ENCODE measurements at places on chromosomes 4 and X.

- no peak for DNase-seq
Observed at GRCh38 chrX:149819371-149819770, 37.6 kb downstream of the MAGEA9 start.

DNA sequence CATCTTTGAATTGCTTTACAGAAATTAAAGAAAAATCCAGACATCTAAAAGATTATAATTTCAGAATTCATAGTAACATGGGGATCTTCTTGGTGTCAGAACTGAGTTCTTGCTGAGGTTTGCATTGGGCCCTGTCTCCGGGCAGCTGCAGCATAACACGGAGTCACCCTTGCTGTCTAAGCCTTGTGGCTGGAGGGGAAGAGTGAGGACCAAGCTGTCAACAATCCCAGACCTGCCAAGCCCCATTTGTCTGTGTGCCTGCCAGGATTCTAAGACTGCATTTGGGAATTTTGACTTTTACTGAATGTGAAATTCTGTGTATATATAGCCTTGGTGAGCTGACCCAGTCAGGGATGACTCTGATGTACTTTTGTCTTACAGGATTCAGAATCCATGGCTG is 25.2 kb upstream of the NAP1L5 start:
- no peak for DNase-seq

DNA sequence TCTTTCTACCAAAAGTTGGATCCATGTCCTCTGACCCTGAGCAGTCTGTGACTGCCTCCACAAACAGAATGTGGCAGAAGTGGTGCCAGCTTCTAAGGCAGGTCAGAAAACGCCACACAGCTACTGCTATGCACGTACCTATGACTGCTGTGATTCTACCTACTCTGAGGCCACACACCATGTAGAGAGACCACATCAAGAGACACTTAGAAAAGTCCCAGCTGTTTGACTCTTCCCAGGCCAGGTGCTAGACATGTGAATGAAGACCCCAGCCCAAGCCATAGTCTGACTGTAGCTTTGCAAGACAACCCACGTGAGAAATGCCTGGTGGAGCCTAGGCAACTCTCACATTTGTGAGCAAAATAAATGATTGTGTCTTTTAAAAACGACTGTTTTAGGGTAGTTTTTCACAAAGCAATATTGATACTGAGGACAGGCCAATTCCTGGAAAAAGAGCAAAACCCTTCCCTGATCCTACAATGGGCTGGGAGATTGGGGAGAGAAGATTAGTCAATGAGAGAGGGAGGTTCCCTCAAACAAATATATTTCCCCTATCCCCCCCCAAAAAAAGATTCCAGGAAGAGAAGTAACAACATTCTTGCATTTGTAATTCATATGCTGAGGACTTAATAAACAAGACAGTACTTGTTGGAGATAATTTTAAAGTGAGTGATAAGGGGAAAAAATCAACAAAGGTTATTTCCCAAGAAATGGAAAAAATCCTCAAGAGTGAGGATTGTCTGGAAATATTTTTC is 33.3 kb downstream of the FRYL start:
- DNase-seq = no peak

- DNase-seq = no peak
Observed at GRCh38 chr4:180448306-180448705, 1794.9 kb upstream of the TENM3 start.

GRCh38 chr4:79353075-79353474 is 27.2 kb upstream of the NAA11 start:
- no peak for DNase-seq

- DNase-seq = no peak
Observed at GRCh38 chr4:1804638-1805492, 11.8 kb downstream of the FGFR3 start.

DNA sequence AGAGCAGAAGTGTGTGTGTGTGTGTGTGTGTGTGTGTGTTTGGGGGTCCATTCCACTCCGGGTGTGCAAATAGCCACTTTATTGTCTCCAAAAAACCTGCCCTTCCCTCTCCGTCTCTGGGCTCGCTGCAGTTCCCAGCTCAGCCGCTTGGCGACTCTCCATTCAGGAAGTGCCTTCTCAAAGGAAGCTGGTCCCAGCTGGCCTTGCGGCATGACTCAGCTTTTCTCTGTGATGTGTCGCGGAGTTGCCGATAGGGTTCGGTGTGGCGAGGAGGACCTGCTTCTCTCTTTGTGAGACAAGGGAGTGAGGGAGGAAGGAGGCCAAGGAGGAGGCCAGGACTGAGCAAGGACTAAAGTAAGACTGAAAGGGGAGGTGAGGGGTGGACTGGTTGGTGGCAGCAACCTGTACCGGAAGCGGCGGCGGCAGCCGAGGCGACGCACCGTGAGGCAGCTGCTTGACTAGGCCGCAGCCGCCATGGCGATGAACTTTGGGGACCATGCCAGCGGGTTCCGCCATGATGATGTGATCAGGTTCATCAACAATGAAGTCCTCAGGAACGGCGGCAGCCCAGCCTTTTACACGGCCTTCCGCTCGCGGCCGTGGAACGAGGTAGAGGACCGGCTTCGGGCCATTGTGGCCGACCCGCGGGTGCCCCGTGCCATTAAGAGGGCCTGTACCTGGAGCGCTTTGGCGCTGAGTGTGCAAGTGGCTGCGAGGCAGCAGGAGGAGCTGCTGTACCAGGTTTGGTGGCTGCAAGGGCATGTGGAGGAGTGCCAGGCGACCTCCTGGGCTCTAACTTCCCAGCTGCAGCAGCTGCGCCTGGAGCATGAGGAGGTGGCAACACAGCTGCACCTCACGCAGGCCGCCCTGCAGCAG is at the start of gene TEX13C:
Gene TEX13C, plus strand, starts transcription at position 226 of the 876 bp plus-strand sequence. Its CDS starts 249 bp downstream, at position 475.
- DNase-seq = no peak

GRCh38 chr4:162797108-162797507 is 369.6 kb downstream of the NAF1 start:
- DNase-seq = no peak

GRCh38 chr4:104826171-104826570 is 320.5 kb upstream of the TET2 start:
- no peak for DNase-seq

GRCh38 chr4:63233671-63234070 is 1175.6 kb downstream of the TECRL start:
- DNase-seq = no peak

GRCh38 chr4:186651181-186651603 is 72.5 kb downstream of the FAT1 start:
- DNase-seq = no peak

DNA sequence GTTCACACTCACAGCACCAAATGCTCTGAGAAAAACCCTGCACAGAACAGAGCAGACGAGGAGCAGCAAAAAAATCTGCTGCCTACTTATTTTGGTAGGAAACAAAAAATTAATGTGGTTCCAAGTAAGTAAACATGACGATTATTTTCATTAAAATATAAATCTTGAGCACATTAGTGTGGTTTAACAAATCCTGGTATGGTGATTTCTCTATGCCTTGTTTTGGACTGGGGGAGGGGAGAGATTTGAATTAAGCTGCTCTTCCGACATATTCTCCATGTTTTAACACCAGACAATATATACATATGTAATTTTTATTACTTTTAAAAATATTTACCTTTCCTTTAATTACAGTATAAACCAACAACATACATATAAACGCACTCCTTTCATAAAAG is 1.8 kb downstream of the CAMK2D start:
- DNase-seq = no peak

DNA sequence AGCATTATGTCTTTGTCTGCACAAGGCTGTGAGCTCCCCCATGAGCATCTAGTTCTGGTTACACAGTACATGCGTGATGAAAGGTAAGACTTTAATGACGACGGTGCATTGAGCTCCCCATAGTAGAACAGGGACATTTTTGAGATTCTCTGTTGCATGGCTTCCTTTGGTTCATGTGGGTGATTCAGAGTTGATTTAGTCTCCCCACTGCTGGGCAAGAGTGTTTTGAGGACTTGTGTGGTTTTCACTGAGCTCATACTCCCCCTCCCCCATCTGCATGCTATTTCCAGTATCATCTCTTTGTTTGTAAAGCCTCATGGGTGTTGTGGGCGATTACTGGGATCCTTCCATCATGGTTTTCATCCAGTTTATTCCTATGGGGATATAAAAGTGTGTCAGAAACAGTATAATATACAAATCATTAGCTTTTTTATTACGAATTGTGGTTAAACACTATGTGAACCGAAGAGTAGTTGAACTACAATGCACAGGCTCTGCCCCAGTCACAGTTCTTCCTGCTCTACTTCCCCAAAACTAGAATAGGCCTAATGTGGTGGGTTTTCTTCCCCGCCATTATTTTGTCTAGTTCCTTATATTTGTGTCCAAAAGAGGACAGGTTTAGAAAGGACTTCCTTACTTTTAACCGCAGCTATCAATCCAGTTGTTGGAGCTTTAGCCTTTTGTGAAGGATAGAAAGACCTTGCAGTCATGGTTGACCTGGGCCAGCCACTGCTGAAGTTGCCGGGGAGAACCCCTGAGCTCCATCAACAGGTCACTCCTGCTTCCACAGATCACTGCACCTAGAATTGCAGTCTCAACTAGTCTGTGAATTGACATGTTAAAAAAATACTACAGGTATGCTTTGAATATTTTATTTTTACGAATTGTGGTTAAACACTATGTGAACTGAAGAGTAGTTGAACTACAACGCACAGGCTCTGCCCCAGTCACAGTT is 30.4 kb downstream of the KIT start:
- no peak for DNase-seq

GRCh38 chrX:118577041-118577440 is 81.4 kb downstream of the DOCK11 start:
- DNase-seq = no peak

- DNase-seq = no peak
Observed at GRCh38 chr4:5162909-5163508, 111.7 kb downstream of the STK32B start.

DNA sequence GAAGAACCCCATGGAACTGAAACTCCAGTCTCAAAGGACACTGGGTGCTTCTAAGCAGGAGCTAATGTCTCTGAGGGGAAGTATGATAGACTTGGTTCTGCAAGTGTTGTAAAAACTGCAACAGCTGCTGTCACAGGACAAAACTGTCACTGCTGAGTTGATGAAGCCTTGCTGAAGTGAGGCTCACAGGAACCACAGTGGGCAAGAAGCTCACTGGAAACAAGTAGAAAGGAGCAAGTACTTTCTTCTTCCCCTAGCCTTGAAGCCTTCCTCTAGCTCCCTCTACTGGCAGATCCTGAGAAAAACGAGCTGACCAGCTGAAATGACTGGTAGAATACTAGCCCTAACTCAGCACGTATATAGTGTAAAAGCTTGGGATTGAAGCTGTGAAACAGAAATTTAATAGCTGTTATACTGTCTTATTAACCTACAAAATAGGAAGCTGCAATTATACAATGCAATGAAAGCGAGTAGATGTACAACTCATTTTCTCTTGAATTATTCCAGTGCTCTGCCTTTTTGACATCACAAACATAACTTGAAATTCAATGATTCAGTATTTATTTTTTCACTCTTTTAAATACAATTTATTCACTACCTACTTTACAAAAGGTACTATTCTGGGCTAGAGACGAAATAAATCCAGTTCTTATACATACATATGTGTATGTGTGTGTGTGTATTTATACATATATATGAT is 91.4 kb downstream of the GABRB1 start:
- peak; percentile 91 for DNase-seq

GRCh38 chr4:780716-781492 is 45.0 kb downstream of the CPLX1 start:
- peak; percentile 59 for DNase-seq

- no peak for DNase-seq
Observed at GRCh38 chrX:10534611-10535010, 85.8 kb downstream of the MID1 start.

- no peak for DNase-seq
Observed at GRCh38 chr4:26764231-26764630, 96.4 kb upstream of the STIM2 start.

- no peak for DNase-seq
Observed at GRCh38 chr4:85773372-85773771, 298.4 kb downstream of the ARHGAP24 start.

GRCh38 chr4:8333726-8334460 is 64.3 kb downstream of the HTRA3 start:
- peak; percentile 27 for DNase-seq

DNA sequence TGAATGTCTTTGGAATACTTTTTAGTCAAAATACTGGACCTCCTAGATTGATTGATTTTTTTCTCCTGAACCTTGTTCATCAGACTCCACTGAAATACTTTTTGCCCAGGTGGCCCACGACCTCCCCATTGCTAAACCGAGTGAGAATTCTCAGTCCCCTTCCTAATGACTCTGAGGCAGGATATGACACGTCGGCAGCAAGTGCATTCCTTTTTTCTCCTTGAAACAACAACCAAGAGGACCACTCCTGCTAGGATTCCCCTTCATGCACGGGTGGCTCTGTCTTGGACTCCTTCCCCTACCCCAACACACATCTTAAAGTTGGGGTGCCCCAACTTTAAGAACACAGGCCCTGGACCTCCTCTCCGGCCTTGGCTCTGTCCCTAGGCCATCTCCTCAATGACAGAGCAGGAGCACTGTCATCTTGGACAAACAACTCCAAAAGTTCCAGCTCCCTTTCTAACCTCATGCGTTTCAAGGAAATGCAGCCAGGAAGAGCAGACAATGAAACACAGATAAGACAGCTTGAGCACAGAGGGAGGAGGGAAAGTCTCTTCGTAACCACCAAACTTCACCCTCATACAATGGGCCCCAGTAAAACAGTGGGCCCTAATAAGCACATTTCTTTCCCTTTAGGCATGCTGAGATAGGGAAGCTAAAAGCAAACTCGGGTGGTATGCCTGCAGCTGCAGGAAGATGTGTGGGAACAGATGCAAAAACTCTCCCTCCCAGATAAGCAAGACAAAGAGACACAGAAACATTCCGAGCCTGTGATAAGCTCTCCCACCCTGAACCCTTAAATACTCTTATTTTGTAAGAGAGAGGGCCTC is 33.9 kb downstream of the ZBTB49 start:
- peak; percentile 47 for DNase-seq

GRCh38 chr4:75030649-75031235 is 97.8 kb downstream of the PARM1 start:
- no peak for DNase-seq

DNA sequence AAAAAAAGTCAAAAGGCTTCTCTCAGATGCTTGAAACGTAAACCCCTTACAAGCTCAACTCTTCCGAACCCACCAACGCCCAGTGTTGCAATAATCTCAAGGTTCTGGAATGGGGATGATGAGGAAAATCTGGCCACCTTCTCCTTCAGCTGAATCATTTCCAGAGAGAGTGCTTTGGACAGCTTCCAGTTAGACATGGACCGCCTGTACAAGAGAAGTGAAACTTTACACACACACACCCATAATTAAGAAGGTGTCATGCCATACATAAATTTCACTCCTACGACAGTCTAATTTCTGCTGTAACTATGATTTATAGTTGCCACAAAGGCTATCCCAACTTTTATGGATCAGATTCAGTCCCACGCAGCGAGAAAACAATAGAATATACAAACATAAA is 72.3 kb downstream of the PRKG2 start:
- no peak for DNase-seq

GRCh38 chrX:134026565-134027311 is 41.3 kb upstream of the GPC3 start:
- DNase-seq = peak; percentile 81

- DNase-seq = peak; percentile 75
Observed at GRCh38 chrX:136711147-136711546, 63.2 kb downstream of the CD40LG start.

GRCh38 chr4:95107004-95107403 is 349.2 kb downstream of the BMPR1B start:
- DNase-seq = no peak

GRCh38 chr4:141352909-141353525 is 132.3 kb downstream of the ZNF330 start:
- DNase-seq = peak; percentile 60

GRCh38 chr4:105797225-105797624 is 88.6 kb downstream of the GSTCD start:
- no peak for DNase-seq
